ENCODE measurements at places on chromosomes 16 and 17.

DNA sequence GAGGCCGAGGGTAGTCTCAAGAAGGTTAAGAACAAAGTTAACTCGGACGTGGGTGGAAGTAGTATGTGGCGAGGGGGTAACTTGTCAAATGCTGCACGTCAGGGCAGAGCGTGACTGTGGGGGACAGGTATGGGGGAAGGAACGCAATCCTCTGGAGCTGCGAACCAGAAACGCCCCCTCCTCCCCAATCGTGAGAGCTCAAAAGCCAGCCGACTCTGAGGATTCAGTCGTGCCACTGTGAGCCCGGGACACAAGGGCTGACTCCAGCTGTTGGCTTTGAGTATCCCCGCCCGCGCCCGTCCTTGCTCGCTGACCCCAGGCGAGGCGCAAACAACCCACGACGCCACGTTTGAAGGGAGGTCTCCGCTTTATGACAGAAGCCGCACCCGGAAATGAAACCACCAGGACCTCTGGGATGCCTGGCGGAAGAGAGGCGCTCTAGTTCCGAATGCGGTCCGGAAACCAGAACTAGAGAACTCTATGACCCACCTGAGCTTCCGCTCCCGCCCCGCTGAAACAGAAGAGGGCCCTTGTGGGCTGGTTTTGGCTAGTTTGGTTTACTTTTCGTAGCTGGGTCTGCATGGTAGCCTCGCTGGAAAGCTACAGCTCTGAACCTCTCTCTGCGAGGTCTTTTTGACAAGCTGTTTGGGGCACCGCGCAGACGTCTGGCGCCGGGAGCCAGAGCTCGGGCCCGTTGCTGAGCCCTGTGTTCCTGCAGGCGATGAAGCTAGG lies at the start of gene PEX12:
Gene PEX12 (minus strand): TSS at position 375 of the 732 bp plus-strand sequence. CDS start 550 bp downstream, outside the sequence.
- peak; percentile 48 for DNase-seq

DNA sequence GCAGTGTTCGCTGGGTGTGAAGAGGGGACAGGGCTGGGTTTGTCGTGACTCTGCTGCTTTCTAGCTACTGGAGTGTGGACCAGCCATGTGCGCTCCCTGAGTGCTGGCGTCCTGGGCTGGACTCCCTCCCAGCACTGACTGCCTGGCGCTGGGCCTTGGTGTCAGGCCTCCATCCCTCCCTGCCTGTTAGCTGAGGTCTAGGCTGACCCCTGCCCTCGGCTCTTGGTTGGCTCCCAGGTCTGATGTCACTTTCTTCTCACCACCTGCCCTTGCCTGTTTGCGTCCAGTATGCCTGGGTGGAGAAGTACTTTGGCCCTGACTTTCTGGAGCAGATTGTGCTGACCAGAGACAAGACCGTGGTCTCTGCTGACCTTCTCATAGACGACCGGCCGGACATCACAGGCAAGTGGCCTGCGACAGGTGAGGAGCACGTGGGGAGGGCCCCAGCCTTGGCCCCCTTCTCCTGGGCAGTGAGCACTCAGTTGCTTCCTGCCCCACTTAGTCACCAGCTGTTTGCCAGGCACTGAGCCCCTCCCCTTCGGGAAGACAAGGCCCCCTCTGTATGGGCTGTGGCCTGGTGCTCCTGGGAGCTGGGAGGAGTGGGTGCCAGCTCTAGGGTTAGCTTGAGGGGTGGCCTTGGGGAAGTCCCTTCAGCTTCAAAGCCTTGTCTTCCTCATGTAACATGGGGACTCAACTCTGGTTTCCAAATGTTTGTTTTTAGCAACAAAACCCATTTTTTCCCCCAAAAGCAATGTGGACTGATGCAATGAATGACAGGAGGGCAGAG lies 41.5 kb downstream of the NT5M start:
- no peak for DNase-seq

- peak; percentile 8 for DNase-seq
Measured at GRCh38 chr16:11949527-11949926, 7.7 kb upstream of the NPIPB2 start.

DNA sequence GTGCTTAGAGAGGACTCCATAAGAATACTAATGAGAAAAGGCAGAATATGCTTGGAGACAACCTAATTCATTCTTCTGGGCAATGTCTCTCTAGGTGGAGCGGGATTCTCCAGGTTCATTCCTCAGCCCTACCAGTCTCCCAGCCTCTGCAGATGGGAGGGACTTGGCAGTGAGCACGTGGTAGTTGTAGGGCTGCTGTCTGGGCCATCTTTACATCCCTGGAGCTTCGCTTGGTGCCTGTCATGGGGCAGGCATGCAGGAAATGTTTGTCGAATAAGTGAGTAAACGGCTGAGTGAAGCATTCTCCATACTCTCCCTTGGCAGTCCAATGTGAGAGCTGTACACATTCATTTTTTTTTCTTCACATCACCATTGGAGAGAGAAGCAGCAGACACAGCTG lies 387.5 kb downstream of the UTP18 start:
- DNase-seq = no peak

- no peak for DNase-seq
Measured at GRCh38 chr16:88534638-88535190, 35.5 kb upstream of the ZC3H18 start.

DNA sequence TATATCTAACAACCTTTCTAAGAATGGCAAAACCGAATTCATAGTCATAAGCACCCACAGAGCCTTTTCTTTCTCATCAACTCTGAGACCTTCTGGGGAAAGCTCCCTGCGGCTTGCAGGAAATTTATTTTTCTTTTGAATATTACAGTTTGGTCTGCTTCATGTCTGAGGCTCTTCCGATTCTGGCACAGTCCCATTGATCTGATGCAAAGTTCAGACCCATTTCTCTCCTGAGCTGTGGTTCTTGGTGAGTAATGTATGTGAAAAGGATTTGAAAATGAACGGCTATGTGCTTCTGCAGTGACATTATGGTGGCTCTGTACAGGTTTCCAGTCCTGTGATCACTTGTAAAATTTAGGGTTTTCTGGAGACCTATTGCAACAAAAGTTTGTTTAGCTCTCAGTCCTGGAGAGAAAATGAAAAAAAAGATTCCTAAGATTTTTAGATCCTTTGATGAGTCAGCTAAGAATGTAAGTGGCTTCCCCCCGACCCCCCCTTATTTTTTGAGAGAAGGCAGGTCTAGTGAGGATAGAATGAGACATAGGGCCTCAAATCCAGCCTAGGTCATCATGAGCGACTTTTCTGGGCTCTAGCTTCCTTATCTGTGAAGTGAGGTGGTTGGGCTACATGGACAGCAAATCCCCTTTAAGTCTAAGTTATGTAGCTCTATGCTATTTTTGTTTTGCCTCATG lies 4.6 kb downstream of the GAN start:
- no peak for DNase-seq

DNA sequence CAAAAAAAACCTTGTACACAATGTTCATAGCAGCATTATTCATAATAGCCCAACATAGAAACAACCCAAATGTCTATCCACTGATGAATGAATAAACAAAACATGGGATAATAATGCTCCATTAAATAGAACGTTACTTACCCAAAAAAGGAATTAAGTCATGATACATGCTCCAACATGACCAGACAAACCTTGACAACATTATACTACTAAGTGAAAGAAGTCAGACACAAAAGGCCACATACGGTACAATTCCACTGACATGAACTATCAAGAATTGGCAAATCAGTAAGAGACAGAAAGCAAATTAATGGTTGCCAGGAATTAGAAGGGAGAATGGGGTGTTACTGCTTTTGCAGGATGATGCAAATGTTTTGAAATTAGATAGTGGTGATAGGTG lies 193.8 kb upstream of the SHISA6 start:
- DNase-seq = no peak

DNA sequence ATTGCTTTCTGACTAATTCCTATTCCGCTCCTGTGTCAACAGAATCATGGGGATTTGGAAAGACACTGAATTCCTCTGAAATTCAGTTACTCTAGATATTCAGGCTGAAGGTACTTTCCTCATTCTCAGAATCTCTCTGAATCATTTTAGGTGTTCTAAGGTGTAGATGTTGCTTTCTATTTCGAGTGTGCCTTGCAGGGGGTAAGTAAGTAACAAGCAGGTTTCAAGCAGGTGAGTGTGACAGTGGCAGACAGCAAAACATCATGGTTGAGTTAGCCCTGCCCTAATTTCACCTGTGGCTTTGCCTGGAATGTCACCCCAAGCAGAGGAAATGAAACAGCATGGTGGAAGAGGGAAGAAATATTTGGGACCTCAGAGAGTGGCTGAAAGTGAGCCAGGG lies 75.1 kb downstream of the SHISA9 start:
- DNase-seq = no peak

- peak; percentile 67 for DNase-seq
Measured at GRCh38 chr16:12455287-12455798, 348.3 kb downstream of the CPPED1 start.

- no peak for DNase-seq
Measured at GRCh38 chr16:84718-85406, 6.8 kb downstream of the MPG start.

GRCh38 chr17:82226809-82227628 lies 1.8 kb upstream of the SLC16A3 start:
- DNase-seq = no peak

- DNase-seq = no peak
Measured at GRCh38 chr17:75125984-75126383, 5.6 kb downstream of the NT5C start.

GRCh38 chr17:5019475-5019956 lies 15.7 kb downstream of the SLC52A1 start:
- no peak for DNase-seq

- no peak for DNase-seq
Measured at GRCh38 chr17:1041746-1042145, 44.8 kb downstream of the TIMM22 start.

- DNase-seq = no peak
Measured at GRCh38 chr17:77127735-77128361, 12.9 kb upstream of the SEC14L1 start.

GRCh38 chr16:30876867-30877266 lies 17.0 kb downstream of the BCL7C start:
- no peak for DNase-seq

DNA sequence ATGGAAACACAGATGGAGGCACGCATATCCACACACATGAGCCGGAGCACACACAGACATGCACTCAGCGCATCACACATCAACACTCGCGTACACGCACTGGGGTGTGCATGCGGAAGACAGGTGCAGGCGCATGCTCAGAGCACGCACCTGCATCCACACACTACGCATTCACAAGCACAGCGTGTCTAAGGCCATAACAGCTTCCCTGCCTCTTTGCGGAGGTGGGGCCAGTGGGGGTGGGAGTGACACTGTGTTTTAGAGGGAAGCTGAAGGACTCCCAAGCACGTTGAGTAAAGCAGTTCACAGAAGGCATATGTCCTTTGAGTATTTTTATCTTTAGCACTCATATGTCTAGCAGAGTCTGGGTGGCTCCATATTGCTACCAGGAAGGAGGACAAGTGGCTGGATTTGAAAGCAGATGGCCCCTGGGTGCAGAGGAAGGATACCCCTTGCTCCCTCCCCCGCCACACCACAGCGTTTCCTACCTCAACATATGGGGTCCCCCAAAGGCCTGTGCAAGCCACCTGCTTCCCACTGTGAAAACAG lies 68.6 kb upstream of the TOB1 start:
- DNase-seq = no peak

GRCh38 chr17:44079877-44080821 lies 9.6 kb downstream of the G6PC3 start:
- no peak for DNase-seq

- no peak for DNase-seq
Measured at GRCh38 chr16:14564861-14565687, 65.0 kb downstream of the PARN start.

- DNase-seq = no peak
Measured at GRCh38 chr16:73339821-73340220, 291.9 kb upstream of the ZFHX3 start.

DNA sequence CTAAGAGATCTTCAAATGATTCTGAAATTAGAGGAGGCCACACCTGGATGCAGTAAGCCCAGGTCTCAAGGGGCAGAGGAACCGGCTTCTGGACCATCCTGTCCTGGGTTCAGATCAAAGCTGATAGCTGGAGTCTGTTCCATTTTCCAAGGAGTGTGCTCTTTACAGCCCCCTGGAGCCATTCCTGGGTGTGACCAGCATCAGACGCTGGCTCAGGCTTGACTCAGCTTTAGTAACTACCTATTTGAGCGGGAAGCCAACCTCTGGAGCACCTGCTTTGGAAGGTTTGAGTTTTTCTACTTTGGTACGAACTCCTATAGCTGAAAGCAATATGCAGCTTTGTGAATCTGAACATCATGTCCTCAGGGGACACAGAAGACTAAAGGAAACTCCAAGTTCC lies 12.9 kb upstream of the BBS2 start:
- no peak for DNase-seq

DNA sequence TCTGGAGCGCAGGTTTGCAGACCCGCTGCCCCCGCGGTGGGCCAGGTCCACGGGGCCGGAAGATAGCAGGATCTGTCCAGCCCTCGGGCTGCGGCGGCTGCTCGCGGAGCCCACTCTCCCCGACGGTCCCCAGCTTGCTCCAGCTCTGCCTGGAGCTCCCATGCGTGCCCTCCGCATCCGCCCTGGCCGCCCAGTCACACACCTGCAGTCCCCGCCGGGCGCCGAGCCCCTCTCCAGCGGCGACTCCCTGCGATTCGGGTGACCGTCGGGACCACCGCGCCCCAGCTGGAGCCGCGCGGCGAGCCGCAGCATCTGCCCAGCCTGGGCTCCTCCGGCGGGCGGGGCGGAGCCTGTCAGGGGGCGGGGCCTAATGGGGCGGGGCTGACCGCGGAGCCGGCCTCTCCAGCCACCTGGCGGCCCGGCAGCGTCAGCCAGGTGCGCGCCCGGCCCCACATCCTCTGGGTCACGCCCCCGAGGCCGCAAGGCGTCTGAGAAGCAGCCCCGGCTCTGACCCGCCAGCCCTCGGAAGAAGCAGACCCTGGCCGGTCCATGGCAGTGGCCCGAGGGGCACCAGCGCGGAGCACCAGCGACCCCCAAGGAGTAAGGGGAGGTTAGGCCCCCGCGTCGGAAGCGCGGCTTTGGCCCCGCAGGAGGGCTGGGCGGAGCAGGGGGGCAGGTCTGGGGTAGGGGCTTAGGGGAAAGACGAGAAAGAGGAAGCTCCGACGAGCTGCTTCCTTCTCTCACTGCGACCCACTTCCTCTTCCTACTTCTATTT lies at the start of gene PIK3R5:
Gene PIK3R5 (minus strand): TSS at position 314 of the 775 bp plus-strand sequence. CDS start 54,213 bp downstream, outside the sequence.
- peak; percentile 34 for DNase-seq

DNA sequence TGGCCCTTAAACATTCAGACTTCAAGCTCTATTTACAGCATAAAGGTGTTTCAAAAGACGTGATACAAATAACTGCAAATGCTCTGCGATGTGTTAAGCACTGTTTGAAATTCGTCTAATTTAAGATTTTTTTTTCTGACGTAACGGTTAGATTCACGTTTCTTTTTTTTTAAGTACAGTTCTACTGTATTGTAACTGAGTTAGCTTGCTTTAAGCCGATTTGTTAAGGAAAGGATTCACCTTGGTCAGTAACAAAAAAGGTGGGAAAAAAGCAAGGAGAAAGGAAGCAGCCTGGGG lies 681 bp upstream of the MAPT start:
- DNase-seq = no peak

- DNase-seq = no peak
Measured at GRCh38 chr16:52383119-52383518, 163.8 kb downstream of the TOX3 start.

DNA sequence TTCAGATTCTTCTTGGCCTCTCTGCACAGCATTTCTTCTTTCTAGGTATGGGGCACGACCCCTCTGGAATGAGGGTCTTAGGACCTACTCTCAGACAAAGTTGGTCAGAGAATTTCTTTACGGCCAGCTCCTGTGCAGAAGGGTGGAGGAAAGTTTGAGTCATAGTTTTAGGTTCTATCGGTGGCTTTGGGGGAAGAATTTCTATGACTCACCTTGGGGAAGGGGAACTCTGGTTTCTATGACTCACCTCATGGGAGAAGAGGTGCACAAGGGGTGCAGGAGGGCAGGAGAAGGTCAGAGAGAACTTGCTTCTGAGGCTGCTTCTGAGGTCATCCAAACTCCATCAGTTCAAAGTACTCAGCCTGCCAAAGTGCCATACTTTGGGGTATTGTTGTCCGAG lies 2.5 kb upstream of the ABCC12 start:
- DNase-seq = no peak

Data from neural crest cell (in vitro differentiated cells).